Anterior cingulate cortex (tissue), 58 donors: ENCODE measurements at places on chromosomes 2 and 18.

- no peak for DNase-seq
These were observed 26.4 kb upstream of the PAX8 start for GRCh38 chr2:113305146-113305545.

GRCh38 chr2:176082824-176083751 is 674 bp downstream of the EVX2 start:
- no peak for DNase-seq

GRCh38 chr18:24176727-24177416 is 38.0 kb downstream of the CABYR start:
- peak; percentile 22 for DNase-seq

DNA sequence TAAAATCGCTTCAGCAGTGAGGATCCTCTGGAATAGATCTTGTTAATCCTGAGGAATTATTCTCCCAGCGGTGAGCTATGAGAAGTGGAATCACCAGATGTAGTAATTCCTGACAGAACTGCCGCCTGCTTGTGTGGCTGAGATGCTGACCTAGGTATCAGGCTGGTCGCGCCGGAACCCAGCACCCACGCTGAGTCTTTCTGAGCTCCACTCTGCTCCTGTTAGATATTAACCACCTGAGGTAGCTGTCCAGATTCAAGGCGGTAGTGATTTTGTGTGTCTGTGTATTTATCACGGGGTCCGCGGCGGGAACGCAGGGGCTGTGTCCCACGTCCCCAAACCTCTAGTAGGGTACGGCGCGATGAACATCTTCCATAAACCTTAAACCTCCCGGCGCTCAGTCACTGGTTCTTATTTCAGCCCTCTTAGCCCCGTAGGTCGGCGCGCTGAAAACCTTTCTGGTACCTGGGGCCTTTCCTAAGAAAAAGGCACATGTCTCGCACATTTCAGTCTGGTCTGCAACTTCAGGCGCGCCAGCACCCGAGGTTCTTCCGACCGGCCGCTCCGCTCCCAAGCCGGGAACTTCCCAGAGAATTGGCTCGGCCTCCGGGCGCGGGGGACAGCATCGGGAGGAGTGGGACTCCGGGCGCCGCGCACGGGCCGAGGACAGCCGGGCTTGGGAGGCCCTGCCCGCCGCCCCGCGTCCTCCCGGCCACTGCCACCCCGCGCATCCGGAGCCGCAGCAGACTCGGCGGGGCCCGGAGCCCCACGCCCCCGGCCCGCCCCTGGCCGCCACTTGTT is 542 bp upstream of the CNNM3 start:
- no peak for DNase-seq

DNA sequence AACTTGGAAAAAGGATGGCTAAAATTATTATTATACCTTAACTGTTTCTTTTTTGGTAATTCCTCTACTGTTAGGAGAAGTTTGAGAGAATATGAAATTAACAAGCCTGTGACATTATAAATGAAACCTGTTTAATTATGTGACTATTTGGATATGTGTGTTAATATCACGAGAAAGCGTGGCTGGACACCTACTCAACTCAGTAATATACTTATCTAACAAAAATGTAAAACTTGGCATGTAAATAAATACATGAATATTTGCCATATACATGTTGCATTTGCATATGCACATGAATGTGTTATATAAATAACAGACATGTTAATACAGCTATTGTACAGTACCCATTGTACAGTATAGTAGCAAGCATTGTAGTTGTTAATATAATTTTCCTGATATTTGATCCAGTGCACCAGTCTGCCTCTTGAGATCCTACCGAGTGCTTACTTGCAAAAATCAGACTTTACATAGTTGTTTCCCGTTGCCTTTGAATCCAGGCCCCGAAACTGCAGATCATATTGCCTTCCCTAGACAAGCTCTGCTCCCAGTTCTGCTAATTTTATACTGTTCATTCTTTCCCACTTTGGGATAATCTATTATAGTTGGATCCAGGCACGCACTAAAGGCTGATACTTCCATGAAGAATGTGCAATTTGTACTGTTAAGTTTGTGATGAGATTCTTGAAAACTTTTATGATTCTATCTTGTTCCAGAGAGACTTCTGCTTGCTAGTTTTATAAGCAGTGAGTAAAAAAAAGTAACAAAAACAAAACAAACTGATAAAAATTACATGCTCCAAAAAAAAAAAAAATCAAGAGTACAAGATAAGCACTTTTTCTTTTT is 395.6 kb downstream of the ARHGAP15 start:
- no peak for DNase-seq

GRCh38 chr2:203870481-203870880 is 2.9 kb downstream of the CTLA4 start:
- DNase-seq, result no peak

- no peak for DNase-seq
These were observed 67.2 kb upstream of the SP5 start for GRCh38 chr2:170647741-170648436.

- no peak for DNase-seq
These were observed 9.0 kb downstream of the CCDC68 start for GRCh38 chr18:54950221-54950620.

DNA sequence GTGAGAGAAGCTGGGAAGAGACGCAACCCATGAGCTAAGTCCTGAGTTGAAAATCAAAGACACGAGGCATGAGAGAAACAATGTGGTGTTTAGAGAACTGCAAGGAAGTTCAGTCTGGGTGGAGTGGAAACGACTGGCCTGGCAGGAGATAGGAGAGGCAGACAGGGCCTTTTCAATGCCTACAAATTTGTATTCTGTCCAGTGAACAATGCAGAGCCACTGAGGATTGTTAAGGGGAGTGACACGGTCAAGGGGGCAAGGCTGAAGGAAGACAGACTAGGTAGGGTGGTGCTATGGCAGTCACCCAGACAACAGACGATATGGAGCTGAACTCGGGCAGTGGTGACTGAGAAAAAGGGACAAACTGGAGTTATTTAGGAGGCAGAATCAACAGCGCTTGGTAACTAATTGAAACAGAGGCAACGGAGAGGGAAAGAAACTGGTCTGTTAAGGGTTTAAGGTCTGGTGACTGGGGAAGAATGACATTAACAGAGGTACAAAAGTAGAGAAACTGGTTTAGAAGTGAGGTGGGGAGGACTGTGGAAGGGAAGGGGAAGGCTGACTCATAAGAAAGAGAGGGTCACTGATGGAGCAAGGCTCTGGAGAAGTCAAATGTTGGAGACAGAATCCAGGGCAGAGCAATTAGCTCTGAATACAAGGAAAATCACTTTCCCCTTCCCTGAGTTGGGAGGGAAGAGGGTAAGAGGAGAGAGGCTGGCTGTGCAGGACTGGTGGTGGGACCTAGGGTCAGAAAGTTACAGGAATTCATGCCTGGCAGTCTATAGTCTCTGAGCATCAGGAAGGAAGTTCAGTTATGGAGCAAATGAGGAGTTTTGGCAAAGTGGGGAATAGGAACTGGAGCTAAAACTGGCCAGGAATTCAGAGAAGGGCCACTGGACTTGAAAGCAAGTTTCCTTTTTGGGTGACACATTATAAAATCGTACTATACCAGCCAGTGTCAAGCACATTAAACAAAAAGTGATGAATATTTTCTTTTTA is 63.4 kb upstream of the CHRNA1 start:
- no peak for DNase-seq

GRCh38 chr2:34808426-34808825 is 1209.3 kb upstream of the FAM98A start:
- no peak for DNase-seq

GRCh38 chr18:48924630-48925490 is 25.9 kb downstream of the SMAD7 start:
- DNase-seq, result no peak

- no peak for DNase-seq
These were observed 120.0 kb upstream of the THSD7B start for GRCh38 chr2:136645236-136645828.

DNA sequence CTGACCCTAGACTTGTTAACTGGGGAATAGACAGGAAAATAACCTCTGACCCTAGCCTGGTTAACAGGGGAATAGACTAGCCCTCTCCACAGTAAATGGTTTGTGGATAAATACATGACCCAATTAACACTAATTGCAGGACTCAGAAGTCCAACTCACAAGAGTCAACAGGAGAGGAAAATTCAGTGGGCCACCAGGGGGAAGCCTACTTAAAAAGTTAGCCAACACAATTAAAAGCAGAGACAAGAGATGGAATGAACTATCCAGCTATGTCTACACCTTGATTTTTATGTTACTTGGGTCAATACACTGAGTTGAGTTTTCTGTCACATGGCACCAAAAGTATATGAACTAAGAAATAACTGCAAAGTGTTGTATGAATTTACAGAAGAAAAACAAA is 158.8 kb upstream of the SLC39A10 start:
- no peak for DNase-seq

GRCh38 chr2:10135296-10136089 is 13.0 kb downstream of the RRM2 start:
- no peak for DNase-seq

- no peak for DNase-seq
These were observed 93.4 kb downstream of the AKAIN1 start for GRCh38 chr18:5103693-5104092.

GRCh38 chr2:46855805-46856204 is 59.8 kb downstream of the MCFD2 start:
- DNase-seq, result no peak

GRCh38 chr2:240797914-240798313 is 22.1 kb downstream of the KIF1A start:
- no peak for DNase-seq

DNA sequence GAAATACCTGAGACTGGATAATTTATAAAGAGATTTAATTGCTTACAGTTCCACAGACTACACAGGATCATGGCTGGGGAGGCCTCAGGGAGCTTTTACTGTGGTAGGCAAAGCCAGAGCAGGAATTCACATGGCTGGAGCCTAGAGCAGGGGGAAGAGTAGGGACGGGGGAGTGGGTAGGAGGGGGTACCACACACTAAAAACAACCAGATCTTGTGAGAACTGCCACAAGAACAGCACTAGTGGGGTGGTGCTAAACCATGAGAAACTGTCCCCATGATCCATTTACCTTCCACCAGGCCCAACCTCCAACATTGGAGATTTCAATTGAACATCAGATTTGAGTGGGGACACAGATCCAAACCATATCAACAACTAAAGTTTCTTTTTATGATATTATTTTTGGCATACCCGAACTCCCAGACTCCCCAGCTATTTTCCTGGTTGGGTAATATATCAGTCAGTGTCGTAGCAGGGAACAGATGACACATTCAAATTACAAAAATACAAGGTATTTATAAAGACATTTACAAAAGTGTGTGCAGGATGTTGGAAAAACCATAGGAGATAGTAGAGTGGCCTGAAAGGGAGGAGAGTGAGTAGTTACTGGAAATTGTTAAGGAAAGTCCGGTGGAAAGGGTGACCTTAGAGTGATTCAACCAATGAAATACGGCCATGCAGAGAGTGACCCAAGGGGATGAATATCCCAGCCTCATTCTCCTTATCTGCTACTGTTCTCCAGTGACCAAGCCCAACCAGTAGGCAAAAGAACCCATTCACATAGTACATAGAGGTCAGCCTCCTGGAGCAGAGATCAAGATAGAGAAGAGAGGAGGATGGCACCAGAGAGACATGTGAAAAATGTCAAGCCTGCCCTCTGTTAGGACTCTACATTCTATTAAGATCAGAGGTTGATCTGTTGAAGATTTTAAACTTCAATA is 8.8 kb downstream of the RPL37A start:
- no peak for DNase-seq

DNA sequence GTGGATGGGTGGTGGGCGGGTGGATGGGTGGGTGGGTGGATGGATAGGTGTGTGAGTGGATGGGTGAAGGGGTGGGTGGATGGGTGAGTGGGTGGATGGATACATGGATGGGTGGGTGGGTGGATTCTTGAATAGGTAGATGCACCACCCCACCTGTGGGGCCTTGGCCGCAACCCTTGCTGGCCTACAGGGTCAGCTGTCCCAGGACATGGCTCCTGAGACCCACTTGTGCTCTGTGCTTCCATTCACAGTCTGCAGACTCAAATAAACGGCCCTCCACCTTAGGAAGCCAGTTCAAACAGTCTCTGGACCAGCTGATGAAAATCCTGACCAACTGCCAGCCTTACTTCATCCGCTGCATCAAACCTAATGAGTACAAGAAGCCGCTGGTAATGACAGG is 54.4 kb downstream of the MYO7B start:
- no peak for DNase-seq

DNA sequence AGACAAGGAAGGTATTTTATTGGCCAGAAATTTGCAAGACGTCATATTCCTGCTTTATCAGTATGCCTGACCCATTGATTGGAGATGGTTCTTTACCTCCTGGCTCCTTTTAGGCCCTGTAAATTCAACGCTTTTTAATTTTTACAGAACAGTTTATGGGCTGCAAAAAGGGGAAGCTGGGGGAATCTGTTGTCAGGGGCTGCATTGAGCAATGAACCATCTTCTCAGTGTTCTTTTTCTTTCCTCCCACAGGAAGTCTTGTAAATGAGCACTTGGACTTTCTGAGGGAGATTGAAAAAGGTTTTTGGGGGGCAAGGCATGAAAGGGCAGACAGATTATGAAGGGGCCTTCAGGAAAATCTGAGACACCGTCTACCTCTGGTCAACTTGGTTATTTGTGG is 503.6 kb upstream of the TNP1 start:
- DNase-seq, result no peak

DNA sequence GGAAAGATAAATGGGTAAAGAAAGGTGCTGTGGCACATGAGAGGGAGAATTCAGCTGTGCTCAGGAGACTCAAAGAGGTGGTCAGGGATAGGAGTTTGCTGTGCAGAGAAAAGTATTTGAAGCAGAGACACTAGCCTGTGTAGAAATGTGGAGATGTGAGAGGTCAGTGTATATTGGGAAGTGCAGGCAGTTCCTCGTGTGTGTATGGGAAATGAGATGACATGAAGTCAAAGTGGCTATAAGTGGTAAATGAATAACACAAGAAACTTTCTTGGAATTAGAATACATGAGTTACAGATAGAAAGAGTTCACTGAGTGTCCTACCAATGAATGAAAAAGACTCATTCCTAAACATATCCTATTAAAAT is 11.6 kb downstream of the MAP3K20 start:
- DNase-seq, result no peak

DNA sequence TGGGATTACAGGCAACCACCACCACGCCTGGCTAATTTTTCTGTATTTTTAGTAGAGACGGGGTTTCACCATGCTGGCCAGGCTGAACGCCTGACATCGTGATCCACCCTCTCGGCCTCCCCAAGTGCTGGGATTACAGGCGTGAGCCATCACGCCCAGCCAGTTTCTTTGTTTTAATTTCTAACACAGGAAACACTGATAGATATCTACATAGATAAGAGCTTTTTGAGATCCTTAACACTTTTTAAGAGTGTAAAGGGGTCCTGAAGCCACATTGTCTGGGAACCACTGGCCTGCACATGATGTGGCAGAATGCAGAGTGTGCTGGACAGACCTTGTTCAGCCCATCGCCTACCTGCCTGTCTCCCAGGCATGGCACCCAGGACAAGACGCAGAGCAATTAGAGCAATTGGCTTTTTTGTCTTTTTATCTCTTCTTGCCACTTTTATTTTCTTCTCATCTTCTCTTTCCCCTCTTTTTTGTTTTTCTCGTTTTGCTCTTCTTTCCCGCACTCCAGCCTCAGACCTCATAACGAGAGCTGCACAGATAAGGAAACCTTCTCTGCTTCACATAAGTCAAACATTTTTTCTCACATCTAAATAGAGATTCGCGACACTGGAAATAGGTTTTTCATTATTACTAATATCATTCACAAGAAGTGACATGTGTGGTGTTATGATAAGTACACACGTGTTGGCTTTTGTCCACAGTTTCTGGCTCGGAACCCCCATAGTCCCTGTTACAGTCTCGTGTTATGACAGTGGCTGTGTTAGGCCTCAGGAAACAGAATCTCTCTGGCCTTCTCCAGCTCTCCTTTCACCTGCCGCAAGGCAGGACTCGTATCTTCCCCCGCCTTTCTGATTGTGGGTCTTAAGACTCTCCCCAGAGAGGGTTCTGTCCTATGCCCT is 25.2 kb upstream of the GPR55 start:
- DNase-seq, result no peak
